ENCODE measurements at places on chromosomes 7 and 10.

DNA sequence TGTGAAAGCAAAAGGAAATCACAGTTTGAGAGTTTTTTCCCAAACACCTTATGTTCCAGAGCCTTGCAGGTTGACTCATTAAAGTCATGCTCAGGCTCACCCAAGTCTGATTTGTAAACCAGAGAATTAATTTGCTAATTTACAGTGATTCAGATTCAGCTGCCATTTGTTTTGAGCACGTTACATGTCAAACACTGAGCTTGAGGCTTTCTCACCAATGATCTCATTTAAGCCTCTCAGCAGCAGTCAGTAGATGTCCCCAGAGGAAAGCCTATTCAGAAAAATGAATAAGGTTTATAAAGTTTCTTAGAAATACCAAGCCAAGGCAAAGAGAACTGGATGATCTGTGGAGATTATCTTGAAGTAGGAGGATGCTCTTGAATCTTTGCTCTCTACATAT, 420.4 kb downstream of the HTR7 start:
- DNase-seq, result no peak

- no peak for DNase-seq
Observed at GRCh38 chr7:17593819-17594419, 295.5 kb downstream of the AHR start.

DNA sequence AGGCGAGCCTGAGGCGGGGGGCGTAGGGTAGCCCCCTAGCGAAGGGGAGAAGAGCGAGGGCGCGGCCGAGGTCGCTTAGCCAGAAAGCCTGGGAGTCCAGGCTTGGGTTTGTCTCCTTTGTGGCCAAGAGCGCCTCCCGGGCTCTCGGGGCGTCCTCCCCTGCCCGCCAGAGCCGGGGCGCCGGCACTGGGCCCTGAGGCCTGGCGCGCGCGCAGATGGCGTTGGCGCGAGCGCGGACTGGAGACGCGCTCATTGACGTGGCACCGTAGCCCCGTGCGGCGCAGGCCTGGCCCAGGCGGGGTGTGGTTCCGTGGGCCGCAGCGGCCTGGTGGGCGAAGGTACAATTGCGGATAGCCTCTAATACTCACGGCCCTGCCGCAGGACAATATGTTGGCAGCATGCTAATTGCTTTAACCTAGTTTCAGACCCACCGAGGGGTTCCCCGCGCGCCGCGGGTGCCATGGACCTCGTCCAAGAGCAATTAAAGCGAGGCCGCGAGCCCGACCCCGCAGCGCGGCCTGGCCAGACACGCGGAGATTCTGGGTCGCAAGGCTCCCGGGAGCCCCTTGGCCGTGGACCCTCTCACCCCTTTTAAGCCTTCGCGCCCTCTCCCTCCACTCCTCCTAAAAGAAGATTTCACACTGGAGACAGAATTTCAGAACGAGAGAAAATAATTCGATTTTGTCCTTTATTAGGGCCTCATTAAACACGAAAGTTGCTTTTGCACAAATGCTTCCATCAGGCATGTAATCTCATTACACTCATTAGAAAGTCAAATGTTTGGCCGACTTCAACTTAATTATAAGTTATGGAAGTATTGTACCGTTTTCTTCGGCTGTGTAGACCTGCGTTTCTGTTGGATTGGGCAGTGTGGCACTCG, 3.1 kb downstream of the PTF1A start:
- no peak for DNase-seq

GRCh38 chr7:1749864-1750466, 79.9 kb downstream of the ELFN1 start:
- DNase-seq, result no peak

GRCh38 chr7:38102507-38102906, 75.5 kb upstream of the STARD3NL start:
- no peak for DNase-seq

DNA sequence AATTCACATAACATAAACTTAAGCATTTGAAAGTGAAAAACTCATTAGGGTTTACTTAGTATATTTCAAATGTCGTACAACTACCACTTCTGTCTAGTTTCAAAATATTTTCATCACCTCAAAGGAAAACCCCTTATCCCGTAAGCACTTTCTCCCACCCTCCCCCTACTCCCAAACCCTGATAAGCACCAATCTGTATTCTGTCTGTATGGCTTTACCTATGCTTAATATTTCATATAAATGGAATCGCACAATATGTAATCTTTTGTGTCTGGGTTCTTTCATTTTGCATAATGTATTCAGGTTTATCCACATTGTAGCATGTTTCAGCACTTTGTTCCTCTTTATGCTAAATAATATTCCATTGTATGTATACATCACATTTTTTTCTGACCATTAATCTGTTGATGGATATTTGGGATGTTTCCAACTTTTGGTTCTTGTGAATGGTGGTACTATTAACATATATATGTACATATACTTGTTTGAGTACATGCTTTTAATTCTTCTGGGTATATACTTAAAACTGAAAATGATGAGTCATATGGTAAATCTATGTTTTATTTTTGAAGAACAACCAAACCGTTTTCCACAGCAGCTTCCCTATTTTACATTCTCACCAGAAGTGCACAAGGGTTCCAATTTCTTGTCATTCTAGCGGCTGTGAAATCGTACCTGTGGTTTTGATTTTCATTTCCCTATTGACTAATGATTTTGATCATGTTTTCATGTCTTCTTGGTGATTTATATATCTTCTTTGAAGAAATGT, 6.2 kb upstream of the STARD3NL start:
- DNase-seq, result no peak

DNA sequence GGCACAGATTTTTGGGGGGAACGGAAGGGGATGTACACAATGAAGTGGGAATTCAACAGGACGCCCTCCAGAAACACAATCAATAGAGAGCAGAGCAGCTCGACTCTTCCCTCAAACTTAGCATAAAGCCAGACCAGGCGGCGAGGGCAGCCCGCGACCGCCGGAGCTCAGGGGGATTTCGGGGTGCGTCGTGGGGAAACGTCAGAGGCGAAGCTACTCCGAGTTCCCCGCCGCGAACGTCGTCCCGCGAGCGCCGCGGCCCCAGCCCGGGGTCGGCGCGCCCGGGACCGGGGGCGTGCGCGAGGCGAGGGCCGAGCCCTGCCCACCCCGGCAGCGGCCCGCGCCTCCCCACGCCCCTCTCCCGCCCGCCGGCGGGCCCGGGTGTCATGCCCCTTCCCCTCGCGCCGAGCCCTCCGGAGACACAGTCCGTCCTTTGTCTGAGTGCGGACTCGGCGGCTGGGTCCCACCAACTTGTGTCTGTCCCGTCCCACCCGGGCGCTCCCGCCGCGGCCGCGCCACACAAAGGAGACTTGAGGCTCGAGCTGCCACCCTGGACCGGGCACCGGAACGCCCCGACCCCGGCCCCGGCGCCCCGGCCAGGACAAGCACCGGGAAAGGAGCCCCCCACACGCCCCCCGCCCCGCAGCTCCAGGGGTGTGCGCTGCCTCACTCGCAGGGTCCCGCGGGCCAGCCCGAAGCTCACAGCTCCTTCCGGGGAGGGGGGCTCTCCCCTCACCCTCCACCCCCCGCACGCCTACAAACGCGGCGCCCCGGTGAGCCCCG, 634 bp downstream of the EZH2 start:
- no peak for DNase-seq

DNA sequence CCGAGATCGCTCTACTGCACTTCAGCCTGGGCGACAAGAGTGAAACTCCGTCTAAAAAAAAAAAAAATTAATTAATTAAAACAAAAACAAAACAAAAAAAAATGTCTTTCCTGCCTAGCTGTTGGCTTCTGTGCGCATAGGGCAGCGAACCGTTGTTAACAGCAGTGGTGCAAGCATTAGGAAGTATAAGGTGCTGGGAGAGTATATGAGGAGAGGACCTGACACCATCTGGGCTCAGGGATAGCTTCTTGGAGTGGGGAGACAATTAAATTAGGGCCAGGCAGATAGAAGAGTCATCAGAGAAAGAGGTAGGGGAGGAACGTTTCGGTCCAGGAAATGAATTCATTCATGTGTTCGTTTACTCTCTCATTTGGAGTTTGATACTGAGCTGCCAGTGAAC, 46.2 kb upstream of the EZH2 start:
- no peak for DNase-seq

GRCh38 chr7:7953806-7954205, 14.8 kb upstream of the GLCCI1 start:
- no peak for DNase-seq

DNA sequence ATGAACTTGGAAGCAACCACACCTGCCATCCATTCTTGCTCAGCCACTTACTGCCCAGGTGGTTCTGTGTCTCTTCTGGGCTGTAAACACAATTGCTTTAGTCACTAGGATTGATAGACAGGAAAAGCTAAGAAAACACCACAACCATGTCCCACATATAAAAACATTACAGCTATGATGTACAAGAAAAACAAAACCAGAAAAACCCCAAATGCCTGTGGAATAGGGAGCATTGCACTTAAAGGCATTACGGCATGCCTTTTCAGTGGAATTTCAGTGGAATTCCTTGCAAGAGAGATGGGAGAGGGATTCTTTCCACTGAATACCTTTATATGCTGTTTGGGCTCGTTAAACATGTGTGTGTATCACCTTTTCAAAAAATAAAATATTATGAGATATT, 44.2 kb upstream of the GPR26 start:
- DNase-seq, result no peak

DNA sequence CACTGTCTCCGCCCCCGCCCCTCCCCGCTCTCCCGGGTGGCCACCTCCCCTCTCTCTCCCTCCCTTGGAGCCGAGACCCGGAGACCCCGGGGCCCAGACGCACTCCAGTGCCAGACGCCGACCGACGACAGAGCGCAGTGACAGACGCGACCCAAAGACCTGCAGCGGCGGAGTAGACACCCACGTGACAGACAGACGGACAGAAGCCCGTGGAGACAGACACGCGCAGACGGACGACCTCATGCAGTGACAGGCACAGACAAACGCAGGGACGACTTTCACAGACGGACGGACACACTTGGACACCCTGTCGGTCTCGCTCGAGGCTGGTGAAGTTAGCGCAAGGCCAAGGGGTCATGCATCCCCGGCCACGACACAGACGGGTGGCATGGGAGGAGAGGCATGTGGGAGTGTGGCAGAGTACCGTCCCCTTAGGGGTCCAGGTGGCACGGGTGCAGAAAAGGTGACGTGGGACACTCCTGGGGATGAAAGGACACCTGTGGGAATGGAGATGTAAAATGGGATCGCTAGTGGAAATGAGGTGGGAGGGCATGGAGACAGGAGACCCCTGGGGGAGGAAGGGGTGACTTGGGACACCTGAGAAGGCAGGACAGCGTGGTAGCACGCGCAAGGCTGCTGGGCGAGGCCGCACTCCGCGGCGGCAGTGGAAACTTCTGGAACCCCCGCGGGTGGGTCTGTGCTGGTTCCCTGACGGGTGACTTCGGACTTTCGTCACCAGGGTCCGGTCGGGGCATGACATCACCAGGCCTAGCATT, 456 bp upstream of the ACHE start:
- no peak for DNase-seq

GRCh38 chr7:80392229-80393169, 119.4 kb downstream of the GNAT3 start:
- peak; percentile 44 for DNase-seq

DNA sequence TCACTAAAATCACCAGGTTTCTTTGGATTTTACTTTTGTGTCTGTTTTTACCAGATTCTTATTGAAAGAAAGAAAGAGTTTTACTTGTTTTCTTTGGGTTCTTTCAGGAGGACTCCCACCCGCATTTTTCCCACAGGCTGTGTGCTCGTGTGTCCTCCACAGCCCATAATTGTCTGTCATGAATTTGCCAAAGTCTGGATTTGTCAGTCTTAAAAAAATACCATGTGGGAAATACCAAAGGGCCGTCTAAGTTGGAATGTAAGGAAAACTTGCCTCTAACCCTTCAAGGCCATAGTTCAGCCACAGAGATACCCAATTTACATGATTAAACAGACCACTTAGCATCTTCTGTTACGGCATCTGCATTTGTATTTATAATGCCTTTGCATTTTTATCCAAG, 41.3 kb upstream of the INHBA start:
- DNase-seq, result no peak

DNA sequence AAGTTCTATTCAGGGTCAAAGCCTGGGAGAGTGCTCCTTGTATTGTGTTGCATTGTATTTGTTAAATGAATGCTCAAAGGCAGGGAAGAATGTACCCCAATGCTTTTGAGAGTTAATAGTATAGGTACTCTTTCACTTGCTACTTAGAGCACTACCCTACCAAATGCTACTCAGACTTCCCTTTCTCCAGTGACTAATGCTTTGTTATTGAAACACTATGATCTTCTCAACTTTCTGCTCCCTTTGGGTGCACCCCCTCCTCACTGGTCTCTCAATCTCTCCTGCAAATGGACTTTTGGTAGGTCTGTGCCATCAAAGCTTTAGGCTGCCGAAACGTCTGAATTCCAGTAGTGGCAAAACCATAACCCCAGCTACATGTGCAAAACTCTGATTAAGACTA, 177.7 kb upstream of the AHR start:
- no peak for DNase-seq

DNA sequence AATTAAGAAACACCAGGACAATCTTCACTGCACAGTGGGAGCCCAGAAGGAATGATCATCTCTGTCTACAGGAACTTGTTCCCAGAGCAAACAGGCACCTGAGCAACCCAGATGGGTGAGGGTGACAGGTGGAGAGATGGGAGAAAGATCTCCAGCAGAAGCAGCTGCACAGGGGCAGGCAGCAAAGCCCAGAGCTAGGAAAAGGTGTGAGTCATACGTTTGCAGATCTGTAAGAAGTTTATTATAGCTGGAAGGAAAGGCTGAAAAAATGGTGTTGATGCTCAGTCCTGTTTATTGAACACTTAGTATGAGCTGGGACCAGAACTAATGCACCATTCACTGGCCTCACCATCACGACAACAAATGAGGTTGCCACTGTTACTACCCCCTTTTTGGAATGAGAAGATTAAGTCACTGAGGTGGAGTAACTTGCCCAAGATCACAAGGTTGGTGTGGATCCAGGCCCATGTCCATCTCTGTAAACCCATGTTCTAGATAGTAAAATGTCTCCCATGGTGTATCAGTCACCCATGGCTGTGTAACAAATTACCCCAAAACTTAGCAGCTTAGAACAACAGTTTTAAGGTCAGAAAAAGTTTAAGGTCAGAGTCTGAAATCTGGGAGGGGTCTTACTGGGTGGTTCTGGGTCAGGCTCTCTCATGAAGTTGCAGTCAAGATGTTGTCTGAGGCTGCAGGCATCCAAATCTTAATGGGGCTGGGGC, 506.9 kb downstream of the RPS24 start:
- DNase-seq, result no peak

DNA sequence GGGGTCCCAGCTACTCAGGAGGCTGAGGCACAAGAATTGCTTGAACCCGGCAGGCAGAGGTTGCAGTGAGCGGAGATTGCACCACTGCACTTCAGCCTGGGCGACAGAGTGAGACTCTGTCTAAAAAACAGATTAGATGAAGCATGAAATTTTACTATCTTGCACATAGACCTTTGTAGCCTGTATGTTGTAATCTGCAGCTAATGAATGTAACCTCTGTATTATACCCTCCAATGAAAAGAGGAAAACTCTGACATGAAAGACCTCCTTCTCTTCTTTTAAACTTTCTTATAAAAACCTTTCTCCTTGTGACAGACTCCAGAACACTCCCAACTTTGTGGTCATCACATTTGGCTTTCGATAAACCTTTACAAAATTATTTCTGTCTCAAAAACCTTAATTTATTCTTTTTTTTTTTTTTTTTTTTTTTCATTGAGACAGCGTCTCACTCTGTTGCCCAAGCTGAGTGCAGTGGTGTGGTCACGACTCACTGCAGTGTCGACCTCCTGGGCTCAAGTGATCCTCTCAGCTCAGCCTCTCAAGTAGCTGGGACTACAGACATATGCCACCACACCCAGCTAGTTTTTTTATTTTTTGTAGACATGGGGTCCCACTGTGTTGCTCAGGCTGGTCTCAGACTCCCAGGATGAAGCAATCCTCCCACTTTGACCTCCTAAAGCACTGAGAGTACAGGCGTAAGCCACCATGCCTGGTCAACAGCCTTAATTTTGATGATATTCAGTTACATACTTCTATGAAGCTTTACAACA, 97.4 kb downstream of the SVOPL start:
- DNase-seq, result no peak

Data from glomerular endothelial cell (primary cell).